ENCODE measurements at places on chromosomes 1 and 21.

GRCh38 chr21:34916446-34916845 is 132.7 kb downstream of the RUNX1 start:
- DNase-seq = no peak

DNA sequence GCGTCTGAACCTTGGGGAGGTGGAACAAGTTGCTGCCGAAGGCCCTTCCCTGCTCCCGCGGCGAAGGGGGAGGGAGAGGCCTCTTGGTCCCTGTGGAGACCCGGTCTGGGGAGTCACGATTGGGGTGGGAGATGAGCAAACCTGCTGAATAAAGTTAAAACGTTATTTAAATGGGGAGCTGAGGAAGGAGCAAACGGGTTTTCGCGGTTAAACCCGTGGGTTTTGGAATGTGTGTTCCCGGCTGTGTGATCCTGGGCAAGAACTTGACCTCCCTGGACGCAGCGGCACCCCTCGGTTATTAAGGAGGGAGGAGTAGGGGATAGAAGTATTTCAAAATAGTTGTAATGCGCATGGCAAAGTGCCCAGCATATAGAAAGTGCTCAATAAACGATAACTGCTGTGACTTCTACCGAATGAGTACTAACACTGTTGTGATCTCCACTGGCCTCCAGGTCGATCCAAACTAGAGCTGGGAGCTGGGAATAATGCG is 3.4 kb downstream of the FAM110D start:
- DNase-seq = no peak

DNA sequence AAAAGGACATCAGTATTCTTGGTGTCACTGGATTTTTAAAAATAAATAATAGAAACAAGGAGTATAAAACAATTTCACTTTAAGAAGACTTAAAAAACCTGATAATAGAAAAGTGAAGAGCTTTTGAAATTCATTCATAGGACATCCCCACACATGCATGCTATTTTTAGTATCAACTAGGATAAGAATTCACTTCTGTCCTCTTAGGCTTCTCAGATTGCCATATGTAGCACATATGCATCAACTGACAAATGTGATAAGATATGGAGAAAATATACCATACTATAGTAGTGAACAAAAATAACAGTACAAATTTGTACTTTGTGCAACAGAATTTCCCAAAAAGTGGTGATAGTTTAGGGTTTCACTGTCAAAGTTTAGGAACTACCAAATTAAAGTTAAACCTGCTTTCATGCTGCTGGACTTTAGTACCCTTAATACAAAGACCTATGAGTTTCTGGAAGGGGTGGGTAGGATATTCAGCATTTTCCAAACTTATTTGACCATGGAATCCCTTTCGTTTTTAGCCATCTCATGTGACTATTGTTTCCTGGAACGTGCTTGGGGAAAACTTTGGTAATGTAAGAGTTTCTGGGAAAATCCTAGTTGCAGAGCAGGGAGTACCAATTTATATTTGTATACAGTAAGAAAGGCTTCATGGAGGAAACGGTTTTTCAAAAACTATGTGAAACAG is 19.8 kb downstream of the RPRD2 start:
- no peak for DNase-seq

GRCh38 chr1:201307231-201307630 is 23.9 kb downstream of the PKP1 start:
- no peak for DNase-seq

- no peak for DNase-seq
Observed at GRCh38 chr1:209172286-209172685, 411.2 kb upstream of the CAMK1G start.

GRCh38 chr1:166489670-166490436 is 323.1 kb upstream of the FAM78B start:
- DNase-seq = peak; percentile 16

GRCh38 chr1:218433744-218434143 is 88.6 kb downstream of the TGFB2 start:
- no peak for DNase-seq

DNA sequence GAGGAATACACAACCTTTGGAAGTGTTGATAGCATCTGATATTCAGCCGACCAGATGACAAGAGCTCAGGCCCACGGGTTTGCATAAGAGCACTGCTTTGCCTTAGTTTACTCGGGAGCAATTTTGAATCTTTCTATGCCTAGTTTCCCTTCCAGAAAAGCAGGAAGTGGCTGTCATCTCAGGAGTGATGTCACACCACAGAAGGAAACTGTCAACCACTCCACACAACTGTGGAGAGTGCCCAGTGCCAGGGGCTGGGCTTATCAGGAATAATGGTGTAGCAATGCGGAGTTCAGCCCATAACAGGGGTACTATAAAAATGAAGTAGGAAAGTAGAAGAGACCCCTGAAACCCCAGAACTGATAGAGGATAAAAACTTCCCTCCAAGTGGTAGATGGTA is 28.4 kb downstream of the NTPCR start:
- no peak for DNase-seq

- no peak for DNase-seq
Observed at GRCh38 chr21:42892582-42892930, 553 bp upstream of the NDUFV3 start.

DNA sequence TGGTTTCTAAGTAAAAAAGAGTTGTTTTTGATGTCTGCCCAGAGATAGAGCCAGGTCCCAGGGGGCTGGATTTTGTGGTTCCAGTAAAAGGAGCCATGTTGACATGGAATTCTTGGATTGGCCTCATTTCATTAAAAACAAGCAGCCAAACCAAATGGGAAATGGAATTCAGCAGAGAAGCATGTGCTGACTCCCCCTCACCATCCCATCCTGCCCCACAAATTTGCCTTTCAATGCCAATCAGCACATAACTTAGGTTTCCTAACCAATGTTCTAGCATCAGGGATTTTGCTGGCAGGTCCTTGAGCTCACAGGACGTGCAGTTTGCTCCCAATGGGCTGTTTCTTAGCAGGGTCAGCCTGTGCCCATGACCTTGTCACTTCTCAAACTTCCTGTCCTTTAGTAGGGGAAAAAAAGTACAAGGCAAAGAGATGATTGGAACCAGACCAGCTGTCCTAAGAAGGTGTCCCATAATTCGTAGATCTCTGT is 101.5 kb upstream of the GADD45A start:
- no peak for DNase-seq

GRCh38 chr1:7568053-7568452 is 203.0 kb upstream of the VAMP3 start:
- DNase-seq = no peak

DNA sequence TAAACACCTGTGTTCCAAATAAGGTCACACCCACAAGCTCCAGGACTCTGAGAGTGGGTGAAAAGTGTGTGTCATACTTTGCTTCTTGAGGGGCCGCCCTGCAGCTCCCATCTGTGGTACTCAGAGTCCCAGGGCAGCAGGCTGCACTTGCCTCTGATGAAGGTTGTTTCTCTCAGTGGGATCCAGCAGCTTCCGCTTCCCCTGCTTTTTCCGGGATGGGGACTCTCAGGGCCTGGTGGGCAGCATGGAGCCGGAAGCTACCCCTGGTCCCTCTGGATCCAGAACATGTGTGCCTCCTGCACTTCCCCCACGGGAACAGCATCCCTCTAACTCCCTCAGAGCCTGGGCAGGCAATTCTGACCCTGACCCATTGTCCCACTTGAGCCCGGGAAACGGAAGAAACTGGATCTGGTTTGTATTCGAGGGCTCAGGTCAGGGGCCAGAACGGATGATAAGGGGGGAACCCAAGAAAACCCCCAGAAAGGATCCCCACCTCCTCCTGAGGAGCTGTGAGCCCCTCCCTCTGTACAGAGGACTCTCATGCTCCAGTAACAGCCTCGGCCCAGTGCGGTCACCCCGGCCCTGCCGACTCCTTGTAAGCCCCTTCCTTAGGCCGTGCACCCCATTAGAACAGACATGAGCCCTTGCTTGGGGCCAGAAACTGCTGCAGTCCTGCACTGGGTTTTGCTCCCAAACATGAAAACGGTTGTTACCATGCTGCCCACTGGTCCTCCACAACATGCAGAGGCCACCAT is 189.5 kb upstream of the C1orf174 start:
- DNase-seq = no peak

- DNase-seq = no peak
Observed at GRCh38 chr1:229425564-229426159, 8.2 kb downstream of the ACTA1 start.

- DNase-seq = peak; percentile 60
Observed at GRCh38 chr1:237864338-237865244, 26.1 kb downstream of the ZP4 start.

GRCh38 chr1:158248118-158248517 is 6.1 kb upstream of the CD1A start:
- peak; percentile 41 for DNase-seq

GRCh38 chr1:172545396-172546004 is 12.6 kb downstream of the SUCO start:
- DNase-seq = peak; percentile 24

- no peak for DNase-seq
Observed at GRCh38 chr21:40696246-40696645, 150.7 kb downstream of the DSCAM start.

- no peak for DNase-seq
Observed at GRCh38 chr21:41201385-41201784, 33.4 kb downstream of the BACE2 start.
